Cerebellar cortex (tissue), 1 donor: ENCODE measurements at places on chromosomes 6 and 20.

DNA sequence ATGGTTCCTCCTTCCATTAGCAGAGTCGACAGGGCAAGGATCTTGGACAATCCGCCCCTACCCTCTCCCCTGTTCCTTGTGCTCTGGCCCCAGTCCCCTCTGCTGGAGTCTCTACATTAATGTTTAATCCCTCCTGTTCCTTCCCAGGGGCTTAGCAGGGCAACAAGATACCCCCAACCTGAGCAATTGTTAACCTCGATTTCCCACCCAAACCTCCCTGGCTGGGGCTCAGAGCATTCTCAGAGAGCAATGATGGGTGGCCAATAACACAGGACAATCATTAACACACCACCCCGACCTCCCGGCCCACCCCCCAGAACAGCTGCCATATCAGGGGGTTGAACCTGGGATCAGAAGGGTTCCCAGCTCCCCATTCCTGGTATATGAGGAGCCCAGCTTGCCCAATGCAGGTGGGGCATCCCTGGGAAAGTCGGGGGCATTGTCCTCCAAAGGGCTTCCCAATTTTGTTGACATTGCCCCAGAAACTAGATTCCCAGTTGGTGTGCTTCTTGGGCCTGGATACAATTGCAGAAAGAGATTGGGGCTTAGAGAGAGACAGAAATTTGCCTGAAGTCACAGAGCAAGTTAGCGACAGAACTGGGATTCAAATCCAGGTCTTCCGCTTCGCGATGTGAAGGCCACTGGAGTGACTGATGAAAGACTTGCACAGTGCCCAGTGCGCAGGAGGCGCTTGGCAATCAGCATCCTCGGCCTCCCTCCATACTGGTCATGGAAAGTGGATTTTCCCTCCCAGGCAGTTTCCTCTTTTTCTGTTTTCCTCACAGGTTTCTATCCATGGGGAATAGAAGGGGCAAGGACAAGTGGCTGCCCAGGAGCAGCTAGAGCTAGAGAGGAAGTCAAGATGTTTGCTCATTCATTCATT, 59.6 kb upstream of the TTPAL start:
- no peak for DNase-seq

DNA sequence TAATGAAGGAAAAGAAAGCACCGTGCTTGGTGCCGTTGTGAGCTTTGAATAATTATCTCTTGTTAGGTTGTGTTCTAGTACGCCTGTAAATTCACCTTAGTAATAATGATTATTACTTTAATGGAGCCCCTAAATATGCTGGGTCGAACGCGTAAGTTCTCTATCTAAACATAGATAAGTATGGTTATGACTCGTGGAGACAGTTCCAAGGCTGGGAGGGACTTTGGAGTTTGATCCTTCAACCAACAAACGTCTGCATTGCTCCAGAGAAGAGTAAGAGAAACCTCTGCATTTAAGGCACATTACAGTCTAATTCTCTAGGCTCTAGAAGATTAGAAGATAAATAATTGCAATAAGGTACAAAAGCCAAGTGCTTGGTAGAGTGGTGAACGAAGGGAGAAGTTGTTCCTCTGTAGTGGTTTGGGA, 514 bp downstream of the ACOT13 start:
- DNase-seq = peak; percentile 25

DNA sequence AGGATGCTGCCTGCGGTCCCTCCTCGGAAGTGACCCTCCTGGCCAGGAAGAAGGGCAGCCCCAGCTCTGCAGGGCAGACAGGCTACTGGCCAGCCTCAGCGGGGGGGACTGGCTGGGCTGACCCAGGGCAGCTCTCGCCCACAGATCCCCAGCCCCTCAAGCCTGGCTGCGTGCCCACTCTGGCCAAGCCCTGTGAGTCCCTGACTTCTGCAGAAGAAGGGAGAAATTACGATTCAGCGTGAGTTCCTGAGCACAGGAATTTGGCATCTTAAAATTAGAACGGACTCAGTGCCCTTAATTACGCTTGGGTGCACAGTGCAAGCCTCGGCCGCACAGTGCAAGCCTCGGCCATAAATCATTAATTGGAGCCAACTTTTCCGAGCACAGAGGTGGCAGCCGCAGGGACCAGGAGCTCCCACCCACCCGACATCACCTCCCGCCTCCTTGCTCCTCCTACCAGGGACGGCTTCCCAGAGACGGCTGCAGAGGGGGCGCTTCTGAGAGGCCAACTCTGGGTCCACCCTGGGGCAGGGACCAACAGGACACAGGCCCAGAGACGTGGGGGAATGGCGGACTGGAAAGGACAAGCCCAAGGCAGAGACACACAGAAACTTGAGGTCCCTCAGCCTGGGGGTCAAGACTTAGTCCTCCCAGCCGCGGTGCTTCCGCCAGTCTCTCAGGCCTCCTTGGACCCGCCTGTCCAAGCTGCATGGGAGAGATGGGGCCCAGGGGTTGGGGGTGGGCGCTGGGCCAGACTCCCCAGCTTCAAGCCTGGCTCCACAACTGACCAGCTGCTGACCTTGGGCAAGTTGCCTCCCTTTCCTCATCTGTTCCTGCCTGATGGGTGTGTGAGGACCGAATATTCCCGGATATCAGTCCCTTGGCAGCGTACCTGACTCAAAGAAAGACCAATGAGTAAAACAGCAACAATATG, 165.4 kb downstream of the TAF4 start:
- DNase-seq = peak; percentile 28

- peak; percentile 45 for DNase-seq
These were observed 92.5 kb downstream of the SESN1 start for GRCh38 chr6:109002051-109002697.

- DNase-seq = no peak
These were observed 56.9 kb downstream of the SYNJ2 start for GRCh38 chr6:158038291-158039177.
